Fibroblast of the aortic adventitia (primary cell): ENCODE measurements at places on chromosomes 1 and 21.

GRCh38 chr1:203422656-203423055, 53.0 kb upstream of the PRELP start:
- DNase-seq: no peak

- DNase-seq: peak; percentile 64
Observed at GRCh38 chr1:205813755-205814058, 709 bp upstream of the SLC41A1 start.

- peak; percentile 69 for DNase-seq
Observed at GRCh38 chr1:171610385-171610784, 11.7 kb upstream of the MYOCOS start.

- no peak for DNase-seq
Observed at GRCh38 chr1:24591781-24592180, 35.9 kb downstream of the NCMAP start.

- no peak for DNase-seq
Observed at GRCh38 chr1:160363951-160364735, 2.7 kb upstream of the NHLH1 start.
